Endothelial cell of umbilical vein (primary cell): ENCODE measurements at places on chromosomes 6 and 20. TPM values are rescaled to one million over a fixed set of nuclear protein-coding genes. Genes with fewer than 3 reads are reported as not detected.
A peak's percentile ranks its signal among the peaks of the same experiment; 100 is the strongest.

GRCh38 chr20:33984182-33984719, 9.5 kb upstream of the RALY start:
- DNase-seq: no peak
- H3K36me3 ChIP-seq: no peaks in the 10 kb centered on the region
- H3K4me1 ChIP-seq: no peaks in the 10 kb centered on the region
- H3K27me3 ChIP-seq: peaks cover 9% of the 10 kb centered on the region
- no peak overlapping the region for H3K27ac ChIP-seq
- no peak overlapping the region for H3K4me3 ChIP-seq

DNA sequence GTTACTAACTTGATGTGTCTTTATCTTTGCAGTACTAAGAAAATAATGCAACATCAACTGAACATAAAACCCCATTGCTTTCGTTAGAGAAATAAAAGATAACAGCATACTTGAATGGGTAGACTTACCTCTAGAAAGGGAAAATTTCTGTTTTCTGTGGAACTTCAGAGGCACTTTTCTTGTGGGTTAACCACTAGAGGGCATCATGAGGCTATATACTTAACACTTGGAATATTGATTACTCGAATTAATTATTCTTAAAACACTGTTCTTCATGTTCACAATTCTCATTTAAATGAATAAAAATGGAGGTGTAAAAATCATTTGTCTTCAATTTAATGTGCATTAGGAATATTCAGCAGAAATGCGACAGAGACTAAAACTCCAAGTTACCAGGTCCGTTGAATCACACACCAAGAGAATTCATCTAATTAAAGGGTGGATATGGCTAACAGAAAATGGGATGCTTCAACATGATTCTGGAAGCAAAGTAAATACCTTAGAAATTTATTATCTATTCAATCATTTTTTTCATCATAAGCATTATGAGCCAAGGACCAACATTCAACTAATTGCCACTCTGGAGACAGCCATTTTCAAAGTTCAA, 330.8 kb upstream of the PREP start:
- no peaks in the 10 kb centered on the region for H3K36me3 ChIP-seq
- DNase-seq: peak; percentile 13
- no peaks in the 10 kb centered on the region for H3K4me1 ChIP-seq
- H3K27me3 ChIP-seq: no peaks in the 10 kb centered on the region

DNA sequence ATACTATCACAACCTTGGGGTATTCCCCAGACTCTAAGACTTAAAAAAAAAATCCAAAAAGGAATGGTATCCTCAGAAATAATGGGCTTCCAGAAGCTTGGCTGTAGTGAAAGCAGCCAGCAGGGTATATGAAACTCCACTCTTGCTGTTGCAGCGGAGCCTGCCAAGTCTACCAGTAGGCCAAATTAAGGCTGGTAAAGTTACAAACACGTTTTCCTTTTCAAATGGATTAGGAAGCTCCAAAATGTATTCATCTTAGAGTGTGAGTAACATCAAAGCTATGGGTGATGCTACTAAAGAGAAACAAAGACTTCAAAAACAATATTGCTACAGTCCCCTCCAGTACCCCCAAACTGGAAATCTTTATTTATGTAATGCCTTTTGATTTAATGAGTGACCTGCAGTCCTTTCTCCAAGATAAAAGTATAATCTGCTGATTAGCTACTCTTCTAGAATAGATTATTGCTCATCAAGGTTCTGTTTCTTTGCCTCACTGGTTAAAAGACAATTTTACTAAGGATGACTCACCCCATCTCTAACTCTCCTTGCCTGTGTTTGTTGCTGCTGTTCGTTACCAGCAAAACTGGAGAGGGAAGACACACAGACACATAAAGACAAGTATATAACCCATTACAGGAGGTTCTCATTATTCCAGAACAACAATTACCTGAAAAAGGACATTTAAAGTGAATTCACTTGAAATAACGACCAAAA, 84.9 kb downstream of the BTBD9 start:
- H3K4me1 ChIP-seq: no peaks in the 10 kb centered on the region
- H3K4me3 ChIP-seq: no peak overlapping the region
- no peak overlapping the region for H3K27ac ChIP-seq
- no peaks in the 10 kb centered on the region for H3K27me3 ChIP-seq
- H3K36me3 ChIP-seq: no peaks in the 10 kb centered on the region

DNA sequence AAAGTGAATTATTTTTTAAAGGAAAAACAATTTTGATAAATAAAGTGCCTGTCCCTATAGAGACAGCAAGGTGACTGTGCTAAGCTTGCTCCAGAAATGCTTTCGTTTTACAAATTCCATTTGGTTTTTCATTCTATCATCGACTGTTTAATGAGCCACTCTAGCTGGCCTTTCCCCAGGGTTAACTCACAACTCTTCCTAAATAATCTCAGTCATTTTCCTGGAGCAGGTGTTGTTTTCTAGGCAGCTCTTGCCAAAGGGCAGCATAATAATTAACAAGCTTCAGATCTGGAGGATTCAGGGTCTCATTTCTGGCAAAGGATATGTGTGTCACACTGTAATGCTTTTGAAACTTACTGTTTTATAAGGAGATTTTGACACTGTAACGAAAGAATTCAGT, 184.2 kb downstream of the KHDC1L start:
- H3K4me3 ChIP-seq: no peak overlapping the region
- no peaks in the 10 kb centered on the region for H3K4me1 ChIP-seq
- H3K27ac ChIP-seq: no peak overlapping the region
- no peaks in the 10 kb centered on the region for H3K27me3 ChIP-seq

GRCh38 chr6:36924778-36925374, 29.7 kb upstream of the PI16 start:
- H3K27ac ChIP-seq: no peak overlapping the region
- H3K27me3 ChIP-seq: no peaks in the 10 kb centered on the region
- H3K4me1 ChIP-seq: no peaks in the 10 kb centered on the region
- H3K4me3 ChIP-seq: no peak overlapping the region
- DNase-seq: no peak

DNA sequence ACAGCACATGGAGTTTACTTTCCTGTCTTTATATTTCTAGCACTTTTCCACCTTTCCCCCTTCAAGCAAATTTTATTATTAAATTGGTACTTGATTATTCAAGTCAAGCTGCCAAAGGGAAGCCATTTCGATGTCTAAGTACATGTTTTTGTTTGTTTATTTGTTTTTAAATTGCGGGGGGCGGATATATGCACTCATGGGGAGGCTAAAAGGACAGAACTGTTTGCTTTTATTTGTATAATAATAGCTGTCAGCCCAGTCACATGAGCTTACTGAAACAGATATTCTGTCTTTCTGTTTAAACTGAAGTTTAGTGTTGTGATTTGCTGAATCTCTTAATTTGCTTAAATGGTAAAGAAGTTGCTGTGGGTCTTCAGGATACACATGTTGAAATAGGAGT, 49.6 kb upstream of the PLCG1 start:
- H3K36me3 ChIP-seq: peaks cover 25% of the 10 kb centered on the region
- no peaks in the 10 kb centered on the region for H3K4me1 ChIP-seq
- DNase-seq: no peak
- H3K27me3 ChIP-seq: no peaks in the 10 kb centered on the region
- no peak overlapping the region for H3K4me3 ChIP-seq
- H3K27ac ChIP-seq: no peak overlapping the region

GRCh38 chr6:142376800-142377496, 75.1 kb downstream of the ADGRG6 start:
- peaks cover 72% of the 10 kb centered on the region for H3K4me1 ChIP-seq
- H3K4me3 ChIP-seq: no peak overlapping the region

GRCh38 chr6:72623808-72624207, 1.9 kb downstream of the KCNQ5 start:
- no peak overlapping the region for H3K4me3 ChIP-seq
- H3K27me3 ChIP-seq: peaks cover 45% of the 10 kb centered on the region
- DNase-seq: no peak
- no peak overlapping the region for H3K27ac ChIP-seq
- H3K36me3 ChIP-seq: no peaks in the 10 kb centered on the region
- H3K4me1 ChIP-seq: peaks cover 8% of the 10 kb centered on the region

DNA sequence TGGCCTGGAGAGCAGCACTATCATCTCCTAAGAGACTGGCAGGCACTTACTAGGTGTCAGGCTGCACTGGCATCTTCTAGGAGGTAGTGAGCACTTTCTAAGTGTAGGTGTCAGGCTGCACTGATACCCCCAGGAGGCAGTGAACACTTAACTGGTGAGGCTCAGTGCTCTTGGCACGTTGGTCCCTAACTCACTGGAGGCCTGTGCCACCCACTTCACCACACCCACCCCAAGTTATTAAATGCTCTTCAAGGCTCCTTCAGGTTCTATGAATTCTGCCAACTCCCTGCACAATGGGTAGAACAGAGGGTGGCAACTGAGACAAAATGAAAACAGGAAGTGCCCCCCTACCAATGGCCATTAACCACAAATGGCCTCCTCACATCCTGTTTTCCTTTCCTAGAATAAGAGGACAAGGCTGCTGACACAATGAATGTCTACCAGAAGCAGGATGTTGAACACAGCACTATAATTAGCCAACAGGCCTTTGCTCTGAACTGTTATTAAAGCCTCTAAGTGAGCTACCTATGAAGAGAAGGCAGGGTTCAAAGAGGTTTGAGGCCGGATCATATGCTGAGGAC, 29.4 kb downstream of the NCOA5 start:
- H3K4me1 ChIP-seq: peaks cover 27% of the 10 kb centered on the region
- H3K27ac ChIP-seq: peak overlapping the region; percentile 33
- peaks cover 2% of the 10 kb centered on the region for H3K27me3 ChIP-seq

DNA sequence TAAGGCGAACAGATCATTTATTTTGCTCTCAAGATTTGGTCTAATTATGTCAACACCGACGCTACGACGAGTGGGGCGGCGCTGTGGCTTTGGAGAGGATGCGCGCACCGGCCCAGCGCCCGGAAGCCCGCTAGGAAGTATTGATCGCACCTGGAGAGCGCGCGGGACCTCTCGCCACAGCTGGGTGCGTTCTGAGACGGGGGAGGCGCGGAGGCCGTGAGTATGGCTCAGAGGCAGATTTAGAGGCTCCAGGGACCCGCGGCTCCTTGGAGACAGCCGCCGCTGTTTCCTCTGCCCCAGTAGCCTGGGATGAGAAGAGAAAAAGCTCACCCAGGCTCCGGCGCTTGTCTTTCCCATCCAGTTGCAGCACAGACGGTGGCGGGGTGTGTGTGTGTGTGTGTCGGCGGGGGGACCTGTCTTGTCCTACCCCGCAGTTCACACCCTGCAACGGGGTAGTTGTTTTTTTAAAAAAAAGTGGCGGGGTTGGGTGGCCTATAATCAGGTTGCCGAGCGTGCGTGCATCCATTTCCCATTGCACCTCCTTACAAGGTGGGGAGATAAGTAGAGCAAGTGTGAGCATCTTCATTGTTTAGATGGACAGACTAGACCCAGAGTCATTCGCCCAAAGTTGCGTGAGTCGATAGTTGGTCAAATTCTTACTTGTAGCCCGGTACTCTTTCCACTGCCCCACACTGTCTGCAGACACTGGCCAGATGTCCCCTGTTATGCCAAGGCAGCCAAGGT, 11.2 kb downstream of the TFAP2D start:
- H3K4me3 ChIP-seq: no peak overlapping the region
- no peaks in the 10 kb centered on the region for H3K4me1 ChIP-seq
- H3K36me3 ChIP-seq: no peaks in the 10 kb centered on the region
- peaks cover 40% of the 10 kb centered on the region for H3K27me3 ChIP-seq
- no peak overlapping the region for H3K27ac ChIP-seq
- DNase-seq: no peak

- no peak overlapping the region for H3K27ac ChIP-seq
- H3K27me3 ChIP-seq: peaks cover 5% of the 10 kb centered on the region
- DNase-seq: no peak
- no peaks in the 10 kb centered on the region for H3K36me3 ChIP-seq
Measured at GRCh38 chr6:99341862-99342455, 7.5 kb downstream of the FAXC start.

GRCh38 chr6:112466373-112467151, 119.4 kb downstream of the RFPL4B start:
- H3K4me3 ChIP-seq: no peak overlapping the region
- no peaks in the 10 kb centered on the region for H3K27me3 ChIP-seq
- H3K4me1 ChIP-seq: no peaks in the 10 kb centered on the region
- H3K36me3 ChIP-seq: no peaks in the 10 kb centered on the region
- no peak overlapping the region for H3K27ac ChIP-seq
- DNase-seq: no peak

- peak; percentile 14 for DNase-seq
- no peaks in the 10 kb centered on the region for H3K4me1 ChIP-seq
- H3K4me3 ChIP-seq: no peak overlapping the region
- H3K27ac ChIP-seq: no peak overlapping the region
- H3K27me3 ChIP-seq: peaks cover 16% of the 10 kb centered on the region
- H3K36me3 ChIP-seq: no peaks in the 10 kb centered on the region
Measured at GRCh38 chr20:2626853-2627541, 25.4 kb upstream of the NOP56 start.

DNA sequence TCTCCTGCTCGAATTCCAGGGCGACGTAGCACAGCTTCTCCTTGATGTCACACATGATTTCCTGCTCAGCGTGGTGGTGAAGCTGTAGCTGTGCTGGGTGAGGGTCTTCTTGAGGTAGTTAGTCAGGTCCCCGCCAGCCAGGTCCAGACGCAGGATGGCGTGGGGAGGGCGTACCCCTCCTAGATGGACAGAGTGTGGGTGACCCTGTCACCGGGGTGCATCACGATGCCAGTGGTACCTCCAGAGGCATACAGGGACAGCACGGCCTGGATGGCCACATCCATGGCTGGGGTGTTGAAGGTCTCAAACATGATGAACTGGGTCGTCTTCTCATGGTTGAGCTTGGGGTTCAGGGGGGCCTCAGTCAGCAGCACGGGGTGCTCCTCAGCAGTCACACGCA, 110.2 kb upstream of the CNR1 start:
- no peak for DNase-seq
- no peaks in the 10 kb centered on the region for H3K27me3 ChIP-seq
- H3K4me3 ChIP-seq: no peak overlapping the region
- no peaks in the 10 kb centered on the region for H3K4me1 ChIP-seq
- no peak overlapping the region for H3K27ac ChIP-seq

GRCh38 chr20:10260316-10260715, 41.7 kb downstream of the SNAP25 start:
- no peaks in the 10 kb centered on the region for H3K36me3 ChIP-seq
- H3K27me3 ChIP-seq: no peaks in the 10 kb centered on the region
- no peak for DNase-seq
- no peaks in the 10 kb centered on the region for H3K4me1 ChIP-seq
- H3K27ac ChIP-seq: no peak overlapping the region

DNA sequence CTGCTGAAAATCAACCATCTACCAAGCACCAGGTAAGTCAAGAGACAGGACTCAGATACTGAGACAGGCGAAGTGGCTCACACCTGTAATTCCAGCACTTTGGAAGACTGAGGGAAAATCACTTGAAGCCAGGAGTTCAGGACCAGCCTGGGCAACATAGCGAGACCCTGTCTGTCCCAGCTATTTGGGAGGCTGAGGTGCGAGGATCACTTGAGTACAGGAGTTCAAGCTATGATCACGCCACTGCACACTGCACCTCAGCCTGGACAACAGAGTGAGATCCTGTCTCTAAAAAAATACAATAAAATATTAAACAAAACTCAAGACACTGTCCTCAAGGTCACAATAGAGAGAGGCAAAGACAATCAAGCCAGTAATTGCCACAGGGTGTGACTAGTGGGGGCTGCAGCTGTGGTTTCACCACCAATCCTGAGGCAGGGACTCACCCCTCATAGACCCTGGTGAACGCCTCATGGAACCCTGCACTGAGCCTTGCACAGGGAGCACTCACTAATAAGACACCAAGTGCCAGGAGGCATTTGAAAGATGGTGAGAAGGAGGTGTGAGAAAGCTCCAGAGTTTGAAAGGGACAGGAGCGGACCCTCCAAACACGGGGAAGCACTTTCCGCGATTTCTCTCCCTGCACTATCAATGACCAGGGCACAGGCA, 1.7 kb downstream of the SNHG17 start:
- peak overlapping the region; percentile 84 for H3K4me3 ChIP-seq
- no peaks in the 10 kb centered on the region for H3K27me3 ChIP-seq
- H3K27ac ChIP-seq: no peak overlapping the region
- peaks cover 36% of the 10 kb centered on the region for H3K36me3 ChIP-seq
- peaks cover 18% of the 10 kb centered on the region for H3K4me1 ChIP-seq

Gene GJE1
- total RNA-seq: not detected in 2 replicates

Gene ZC2HC1B
- not detected in 2 replicates for total RNA-seq

Gene NRN1
- total RNA-seq: 25.6 and 26.2 TPM in 2 replicates

Gene SYNDIG1
- not detected in 2 replicates for total RNA-seq
